Non-pigmented ciliary epithelial cell (primary cell): ENCODE measurements at places on chromosomes 2 and 18.

DNA sequence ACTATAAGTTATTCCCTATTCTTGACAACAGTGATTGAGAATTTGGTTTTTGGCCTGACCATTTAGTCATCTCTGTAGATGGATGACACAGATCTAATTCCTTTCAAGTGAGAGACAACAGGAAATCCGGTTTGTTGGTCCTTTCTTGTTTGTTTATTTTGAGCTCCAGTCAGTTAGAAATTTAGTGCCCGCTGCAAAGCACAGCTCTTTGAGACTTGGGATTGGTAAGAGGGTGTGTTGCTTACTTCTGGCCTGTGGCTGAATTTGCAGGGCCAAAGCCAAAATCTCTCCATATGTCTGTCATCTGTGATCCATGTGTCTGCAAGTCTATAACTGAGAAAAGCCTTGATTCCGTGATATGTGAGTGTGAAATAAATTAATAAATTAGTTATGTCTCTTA, 74.3 kb downstream of the BIN1 start:
- DNase-seq = no peak

DNA sequence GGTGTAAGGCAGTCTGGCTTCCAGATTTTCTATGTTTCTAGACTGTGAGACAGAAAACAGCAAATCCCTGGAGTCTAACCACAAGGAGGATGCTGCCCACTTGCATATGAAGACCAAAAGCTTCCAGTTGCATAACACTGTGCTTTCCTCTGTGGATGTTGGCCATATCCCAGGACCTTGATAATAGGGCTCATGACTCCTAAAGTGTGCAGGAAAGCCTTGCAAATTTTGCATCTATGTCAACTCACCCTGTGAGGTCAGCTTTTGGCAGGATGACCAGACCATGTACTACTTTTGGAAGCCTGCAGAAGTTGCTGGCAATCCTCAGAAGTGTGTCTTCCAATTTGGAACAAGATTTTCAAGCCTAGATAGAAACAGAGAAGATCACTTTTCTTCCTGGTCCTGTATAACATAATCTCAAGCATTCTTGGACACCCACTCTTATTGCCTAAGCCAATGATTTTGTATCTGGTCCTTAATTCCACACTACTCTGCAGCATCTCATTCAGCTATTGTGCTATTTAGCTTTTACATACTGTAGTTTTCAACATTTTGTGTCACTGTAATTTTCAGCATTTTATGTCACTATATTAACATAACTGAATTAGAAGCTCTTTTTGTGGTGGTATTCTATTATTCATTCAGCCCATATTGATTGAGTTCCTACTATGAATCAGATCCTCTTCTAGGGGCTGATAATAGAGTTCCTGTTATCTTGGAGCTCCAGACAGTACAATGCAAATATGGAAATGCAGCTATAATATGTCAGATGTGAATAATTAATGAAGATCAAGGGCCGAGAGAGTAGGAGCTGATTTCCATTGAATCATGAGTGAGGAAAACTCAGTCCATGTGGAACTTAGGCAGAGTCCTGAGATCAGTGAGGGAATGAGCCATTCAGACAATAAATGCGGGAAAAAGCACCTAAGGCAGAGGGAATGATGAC, 85.3 kb upstream of the RAB27B start:
- peak; percentile 95 for DNase-seq

GRCh38 chr2:238308177-238308576, 12.1 kb upstream of the TRAF3IP1 start:
- no peak for DNase-seq

DNA sequence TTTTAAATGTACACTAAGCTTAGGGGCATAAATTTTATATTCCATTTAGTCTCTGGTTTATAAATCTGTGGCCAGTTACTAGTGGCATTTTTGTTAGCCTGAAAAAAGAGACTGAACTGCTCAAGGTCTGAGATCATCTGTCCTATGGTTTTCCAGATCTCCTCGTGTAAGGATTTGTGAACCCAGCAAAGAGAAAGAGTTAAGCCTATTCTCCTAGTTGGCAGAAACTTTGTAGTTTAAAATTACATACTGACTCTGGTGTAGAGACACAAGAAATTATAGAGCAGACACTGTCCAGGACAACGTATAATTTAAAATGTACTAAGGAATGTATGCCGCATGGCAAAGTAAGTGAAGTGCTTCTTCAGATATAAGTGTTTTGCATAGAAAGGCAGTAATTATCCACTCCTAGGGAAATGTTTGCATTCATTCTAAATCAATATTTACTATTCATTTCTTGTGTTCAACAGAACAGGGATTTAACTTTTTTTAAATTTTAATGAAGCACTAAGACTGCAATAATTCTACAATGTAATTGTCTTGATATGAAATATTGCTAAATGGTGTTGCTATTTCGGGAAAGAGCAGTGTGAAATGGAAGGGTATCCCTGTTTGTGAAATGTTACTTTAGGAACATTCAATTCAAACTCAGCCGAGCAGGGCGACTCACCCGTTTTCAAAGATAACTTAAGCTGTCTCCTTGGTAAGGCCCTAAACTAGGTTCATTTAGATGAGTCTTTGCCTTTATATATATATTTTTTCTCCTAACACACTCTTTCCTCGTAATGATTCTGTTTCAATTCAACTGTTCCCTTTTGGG, 508.4 kb upstream of the ZEB2 start:
- DNase-seq = no peak

GRCh38 chr2:221104361-221104811, 467.7 kb downstream of the EPHA4 start:
- DNase-seq = no peak

GRCh38 chr2:154992826-154993225, 294.3 kb downstream of the KCNJ3 start:
- no peak for DNase-seq

GRCh38 chr2:172888714-172889669, 153.3 kb downstream of the RAPGEF4 start:
- DNase-seq = no peak

GRCh38 chr2:224178056-224178455, 139.0 kb upstream of the SERPINE2 start:
- DNase-seq = no peak

GRCh38 chr2:6224267-6224666, 532.1 kb downstream of the SOX11 start:
- no peak for DNase-seq

DNA sequence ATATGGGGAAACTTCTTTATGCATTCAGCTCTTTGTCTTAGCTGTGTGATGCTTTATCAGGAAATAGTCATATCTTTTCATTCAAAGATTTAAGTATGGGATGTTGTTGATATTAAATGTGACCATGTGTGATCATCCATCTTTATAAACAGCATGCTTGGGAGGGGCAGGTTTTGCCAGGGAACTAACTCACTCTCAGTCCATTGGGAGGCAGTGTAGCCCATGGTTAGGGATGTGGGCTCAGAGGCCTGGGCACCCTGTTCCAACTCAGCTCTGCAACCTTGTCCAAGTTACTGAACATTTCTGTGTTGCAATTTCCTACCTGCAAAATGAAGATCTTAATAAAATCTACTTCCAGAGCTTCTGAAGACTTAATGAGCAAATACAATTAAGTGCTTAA, 92.0 kb upstream of the BCL2L11 start:
- no peak for DNase-seq

GRCh38 chr18:5630900-5631413, 87.2 kb upstream of the EPB41L3 start:
- no peak for DNase-seq

DNA sequence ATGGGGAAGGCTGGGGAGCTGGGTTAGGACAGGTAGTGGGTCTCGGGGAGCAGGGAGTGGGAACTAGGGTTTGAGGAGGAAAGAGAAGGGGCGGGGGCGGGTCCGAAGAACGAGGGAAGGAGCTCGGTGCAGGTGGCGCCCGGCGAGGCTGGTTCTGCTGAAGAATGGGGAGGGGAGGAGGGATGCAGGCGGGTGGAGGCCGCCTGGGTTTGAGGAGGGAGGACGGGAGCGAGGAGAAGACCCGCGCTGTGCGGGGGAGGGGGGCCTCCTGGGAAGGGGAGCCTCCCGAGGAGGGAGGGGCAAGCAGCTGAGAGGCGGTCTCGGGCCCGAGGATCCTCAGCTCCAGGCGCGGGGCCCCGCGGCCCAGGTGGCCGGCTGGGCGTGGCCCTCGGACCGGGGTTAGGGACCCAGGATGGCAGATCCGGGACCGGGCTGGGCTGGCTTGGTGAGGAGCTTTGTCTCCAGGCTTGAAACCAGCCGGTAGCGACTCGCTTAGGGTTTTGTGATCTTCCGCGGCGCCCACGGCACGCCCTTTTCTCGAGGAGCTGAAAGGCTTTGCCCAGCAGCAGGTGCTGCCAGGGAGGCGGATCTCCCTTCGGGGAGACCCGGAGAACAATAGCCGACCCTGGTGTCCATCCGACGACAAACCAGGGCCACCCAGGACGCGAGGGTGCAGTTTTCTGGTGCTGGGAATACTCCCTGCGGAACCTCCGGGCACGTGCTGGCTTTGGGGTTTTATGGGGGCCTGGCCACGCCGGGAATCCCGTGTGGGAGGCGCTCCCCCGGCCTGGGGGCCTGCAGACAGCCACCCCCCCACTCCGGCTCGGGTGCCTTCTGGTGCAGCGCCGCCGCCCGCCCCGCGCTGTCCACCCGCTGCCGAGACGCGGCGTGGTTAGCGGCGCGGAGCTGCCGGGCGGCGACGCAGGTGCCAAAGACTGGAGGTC, 1.4 kb downstream of the DPYSL5 start:
- no peak for DNase-seq

- no peak for DNase-seq
Measured at GRCh38 chr2:230794497-230794896, 70.2 kb upstream of the ITM2C start.

DNA sequence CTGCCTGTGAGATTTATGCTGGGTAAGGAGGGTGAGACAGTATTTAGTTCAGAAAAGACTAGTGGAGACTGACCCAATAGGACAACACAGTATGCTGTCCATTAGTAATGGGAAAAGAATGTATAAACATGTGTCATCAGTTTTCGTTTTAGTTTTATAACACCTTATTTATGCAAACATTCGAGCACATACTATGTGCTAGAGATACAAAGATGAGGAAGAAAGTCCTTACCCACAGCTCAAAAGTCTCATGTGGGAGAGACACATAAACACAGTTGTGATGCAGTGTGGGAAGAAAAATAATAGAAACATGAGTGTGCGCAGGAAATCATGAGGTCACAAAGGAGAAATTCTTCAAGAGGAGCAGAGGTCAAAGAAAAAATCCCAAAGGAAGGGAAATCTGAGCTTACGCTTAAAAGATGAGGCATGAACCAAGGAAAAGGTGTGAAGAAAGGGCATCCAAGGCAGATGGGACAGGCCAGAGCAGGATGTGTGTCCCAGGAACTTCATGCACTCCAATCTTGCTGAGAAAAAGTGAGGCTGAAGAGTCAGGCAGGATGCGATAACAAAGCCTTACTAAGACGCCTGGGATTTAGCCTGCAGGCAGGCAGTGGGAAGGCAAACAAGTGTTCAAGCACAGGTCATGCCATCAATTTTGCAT, 8.1 kb downstream of the METTL21A start:
- DNase-seq = peak; percentile 75

- no peak for DNase-seq
Measured at GRCh38 chr2:54577035-54577434, 120.9 kb downstream of the SPTBN1 start.

- DNase-seq = no peak
Measured at GRCh38 chr2:23631389-23631788, 246.4 kb downstream of the KLHL29 start.

- no peak for DNase-seq
Measured at GRCh38 chr2:14194233-14194632, 438.3 kb upstream of the LRATD1 start.

DNA sequence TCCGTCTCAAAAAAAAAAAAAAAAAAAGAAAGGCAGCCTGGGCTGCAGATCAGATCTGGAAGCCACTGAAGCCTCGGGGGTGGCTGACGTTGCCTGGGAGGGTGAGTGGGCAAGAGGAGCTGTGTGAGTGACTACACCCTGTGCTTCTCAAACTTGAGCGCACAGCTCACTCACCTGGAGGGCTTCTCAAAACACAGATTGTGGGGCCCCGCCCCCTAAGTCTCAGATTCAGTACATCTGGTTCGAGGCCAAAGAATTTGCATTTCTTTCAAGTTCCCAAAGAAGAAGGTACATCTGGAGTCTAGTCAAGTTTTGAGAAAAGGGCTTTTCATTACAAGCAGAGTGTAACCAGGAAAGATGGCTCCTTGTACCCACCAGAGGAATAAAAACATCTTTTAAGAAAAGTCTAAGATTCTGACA, 97.7 kb upstream of the CAB39 start:
- DNase-seq = no peak

GRCh38 chr18:40066368-40066767, 1888.7 kb upstream of the PIK3C3 start:
- DNase-seq = no peak

GRCh38 chr2:66872081-66872985, 437.4 kb downstream of the MEIS1 start:
- no peak for DNase-seq

DNA sequence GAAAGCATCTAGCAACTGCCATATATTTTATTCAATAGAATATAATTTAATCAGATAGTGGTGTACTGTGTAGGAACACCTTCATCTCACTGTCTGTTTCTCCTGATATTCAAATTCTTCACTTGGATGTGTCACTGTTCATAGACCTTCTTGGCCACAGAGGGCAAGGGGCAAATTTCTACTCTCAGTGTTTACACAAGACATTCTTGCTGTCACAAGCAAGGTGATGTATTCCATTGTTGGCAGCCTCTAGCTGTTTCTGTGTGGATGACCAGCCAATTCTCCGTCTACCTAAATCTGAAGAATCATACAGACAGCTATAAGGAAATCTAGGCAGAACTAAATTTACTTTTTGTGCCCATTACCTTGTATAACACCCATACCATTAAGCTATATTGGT, 948.3 kb downstream of the CNTNAP5 start:
- no peak for DNase-seq

- DNase-seq = no peak
Measured at GRCh38 chr2:104836841-104837240, 17.1 kb upstream of the POU3F3 start.

DNA sequence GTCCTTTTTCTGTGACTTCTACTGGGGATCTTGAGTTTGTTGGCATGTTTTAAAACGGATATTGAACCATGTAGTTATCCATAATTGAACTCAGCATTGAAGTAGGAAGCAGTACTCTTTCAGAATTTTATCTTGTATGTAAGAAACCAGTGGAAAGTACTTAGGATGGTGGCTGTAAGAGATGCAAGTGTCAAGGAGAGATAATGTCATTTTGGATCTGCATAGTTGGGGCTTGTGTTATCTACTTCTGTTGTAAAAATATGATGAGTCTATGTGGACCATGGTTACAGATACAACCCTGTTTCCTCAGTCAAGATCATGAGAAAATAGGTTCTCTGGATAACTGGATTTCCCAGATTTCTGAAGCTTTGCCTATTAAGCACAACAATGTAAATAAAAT, 113.7 kb downstream of the NAB1 start:
- no peak for DNase-seq

DNA sequence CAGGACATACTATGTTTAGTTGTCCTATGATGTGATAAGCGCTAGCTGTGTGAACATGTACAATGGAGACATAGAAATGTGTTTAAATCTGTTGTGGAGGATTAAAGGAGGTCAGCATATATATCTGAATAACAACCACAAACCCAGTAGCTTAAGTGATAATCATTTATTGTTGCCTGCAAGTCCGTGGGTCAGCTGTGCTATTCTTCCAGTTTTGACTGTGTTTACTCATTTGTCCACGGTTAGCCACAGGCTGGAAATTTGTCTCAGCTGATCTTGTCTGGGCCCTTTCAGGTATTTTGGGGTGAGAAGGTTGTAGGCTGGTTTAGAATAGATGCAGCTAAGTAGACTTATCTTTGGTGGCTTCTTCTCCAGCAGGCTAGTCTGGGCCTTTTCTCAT, 110.4 kb downstream of the PARD3B start:
- DNase-seq = no peak

- no peak for DNase-seq
Measured at GRCh38 chr2:36762764-36763490, 66.4 kb downstream of the VIT start.

- DNase-seq = no peak
Measured at GRCh38 chr2:166404831-166405568, 29.3 kb upstream of the SCN9A start.
